ENCODE measurements at places on chromosomes 7 and 10.
A peak's percentile ranks its signal among the peaks of the same experiment; 100 is the strongest.

DNA sequence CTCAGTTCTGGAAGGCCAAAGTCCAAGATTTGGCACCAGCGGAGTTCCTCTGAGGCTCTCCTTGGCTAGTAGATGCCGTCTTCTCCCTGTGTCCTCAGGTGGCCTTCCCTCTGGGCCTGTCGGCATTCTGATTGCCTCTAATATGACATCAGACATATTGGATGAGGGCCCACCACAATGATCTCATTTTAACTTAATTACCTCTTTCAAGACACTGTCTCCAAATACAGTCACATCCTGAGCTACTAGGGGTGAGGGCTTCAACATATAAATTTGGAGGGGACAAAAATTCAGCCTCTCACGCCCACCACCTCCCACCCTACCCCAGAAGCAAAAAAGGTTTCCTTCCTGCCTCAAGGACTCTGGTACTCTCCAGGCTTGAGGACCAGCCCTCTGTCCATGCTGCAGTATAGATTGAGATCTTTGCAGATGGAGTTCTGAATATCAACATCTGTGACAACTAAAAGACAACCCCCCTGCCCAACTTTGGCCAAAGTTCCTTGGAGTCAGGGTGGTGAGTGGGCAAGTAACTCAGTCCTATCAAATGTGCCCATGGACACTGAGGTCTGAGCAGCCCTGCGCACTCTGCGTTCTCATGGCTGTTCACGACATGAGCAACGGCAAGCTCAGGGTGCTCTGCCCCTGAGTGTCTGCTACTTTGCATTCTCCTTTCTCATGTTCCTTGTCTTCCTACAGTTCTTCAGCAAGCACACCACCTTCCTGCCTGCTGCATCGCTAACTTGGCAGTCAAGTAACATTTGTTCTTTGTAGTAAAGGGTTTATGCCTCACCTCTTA, 11.5 kb downstream of the TMEM176B start:
- DNase-seq = no peak

- DNase-seq = no peak
Measured at GRCh38 chr10:21379143-21379542, 146.3 kb downstream of the SKIDA1 start.

- DNase-seq = no peak
Measured at GRCh38 chr10:109047856-109048255, 875.5 kb downstream of the XPNPEP1 start.

GRCh38 chr10:69340695-69341094, 62.4 kb downstream of the HK1 start:
- DNase-seq = no peak

DNA sequence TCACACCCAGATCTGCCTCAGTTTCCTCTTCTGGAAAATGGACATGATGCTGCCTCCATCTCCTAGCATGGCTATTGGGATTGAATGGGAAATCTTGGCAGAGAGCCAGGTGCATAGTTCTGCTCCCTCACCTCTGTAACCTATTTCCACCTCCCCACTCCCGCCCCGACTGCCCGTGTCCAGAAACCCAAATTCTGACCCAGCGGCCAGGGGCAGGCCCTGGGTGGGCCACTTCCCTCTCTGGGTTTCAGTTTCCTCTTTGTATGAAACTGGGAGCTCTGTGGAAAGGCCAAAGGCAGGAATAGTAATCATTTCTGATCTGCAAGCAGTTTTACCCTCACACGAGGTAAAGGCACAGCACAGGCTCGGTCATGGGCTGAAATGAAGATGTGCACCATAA, 74.1 kb upstream of the DUSP5 start:
- DNase-seq = no peak

GRCh38 chr7:132836746-132837145, 245.1 kb downstream of the CHCHD3 start:
- peak; percentile 70 for DNase-seq

DNA sequence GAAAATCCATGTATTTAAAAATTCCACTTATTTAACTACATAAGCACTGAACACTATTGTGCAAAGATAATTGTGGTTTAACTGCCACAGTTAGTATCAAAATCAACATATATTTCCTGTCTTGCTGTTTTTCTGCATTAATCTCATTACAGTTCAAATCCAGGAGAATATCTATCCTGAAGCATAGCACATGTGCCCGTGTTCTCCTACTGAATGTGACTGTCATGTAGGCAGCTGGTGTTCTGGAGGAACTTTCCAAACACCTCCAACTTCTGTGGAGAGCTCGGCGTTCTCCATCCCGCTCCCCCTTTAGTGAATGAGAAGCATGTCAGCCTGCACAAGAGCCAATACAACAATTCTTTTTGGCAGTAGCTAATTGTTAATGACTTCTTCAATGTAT, 76.4 kb upstream of the IKZF1 start:
- no peak for DNase-seq

GRCh38 chr7:16916105-16916639, 34.4 kb upstream of the AGR3 start:
- DNase-seq = peak; percentile 84

- no peak for DNase-seq
Measured at GRCh38 chr7:104900525-104901239, 113.3 kb upstream of the KMT2E start.

GRCh38 chr7:142440906-142441411, 183.1 kb upstream of the PRSS58 start:
- no peak for DNase-seq

GRCh38 chr7:32167256-32167655, 97.0 kb upstream of the PDE1C start:
- no peak for DNase-seq

- no peak for DNase-seq
Measured at GRCh38 chr10:70502406-70502805, 23.8 kb downstream of the PALD1 start.

DNA sequence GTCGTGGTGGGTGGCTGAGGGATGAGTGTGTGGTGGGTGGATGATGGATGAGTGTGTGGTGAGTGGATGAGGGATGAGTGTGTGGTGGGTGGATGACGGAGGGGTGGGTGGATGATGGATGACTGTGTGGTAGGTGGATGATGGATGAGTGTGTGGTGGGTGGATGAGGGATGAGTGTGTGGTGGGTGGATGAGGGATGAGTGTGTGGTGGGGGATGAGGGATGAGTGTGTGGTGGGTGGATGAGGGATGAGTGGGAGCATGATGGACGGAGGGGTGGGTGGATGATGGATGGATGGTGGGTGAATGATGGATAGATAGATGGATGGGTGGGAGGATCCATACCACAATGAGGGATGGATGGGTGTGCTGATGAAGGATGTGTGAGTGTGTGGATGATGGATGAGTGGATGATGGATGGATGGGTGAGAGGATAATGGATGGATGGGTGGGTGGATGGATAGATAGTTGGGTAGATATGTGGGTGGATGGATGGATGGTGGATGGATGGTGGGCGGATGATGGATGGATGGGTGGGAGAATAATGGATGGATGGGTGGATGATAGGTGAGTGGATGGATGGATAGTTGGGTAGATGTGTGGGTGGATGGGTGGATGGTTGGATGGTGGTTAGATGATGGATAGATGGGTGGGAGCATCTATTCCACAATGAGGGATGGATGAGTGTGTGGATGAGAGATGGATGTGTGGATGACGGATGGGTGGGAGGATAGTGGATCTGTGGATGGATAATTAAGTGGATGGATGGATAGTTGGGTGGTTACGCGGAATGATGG, 266.8 kb downstream of the CELF2 start:
- no peak for DNase-seq

DNA sequence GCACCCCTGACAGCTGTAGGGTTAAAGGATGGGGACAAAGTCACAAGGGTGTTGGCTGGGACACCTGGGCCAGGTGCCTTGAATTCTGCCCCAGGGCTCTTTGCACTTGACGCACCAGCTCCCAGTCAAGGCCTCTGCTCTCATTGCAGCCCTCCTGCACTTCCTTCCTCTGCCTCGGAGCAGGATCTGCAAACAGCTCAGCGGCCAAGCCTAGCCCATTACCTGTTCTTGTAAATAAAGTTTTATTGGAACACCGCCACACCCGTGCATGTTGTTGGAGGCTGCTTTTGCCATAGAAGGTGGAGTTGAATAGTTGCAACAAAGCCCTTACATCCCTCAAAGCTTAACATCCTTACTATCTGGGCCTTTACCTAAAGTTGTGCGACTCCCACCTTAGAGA, 483.8 kb upstream of the FOXK1 start:
- no peak for DNase-seq

- DNase-seq = peak; percentile 88
Measured at GRCh38 chr7:16028103-16028502, 341.6 kb upstream of the MEOX2 start.

- no peak for DNase-seq
Measured at GRCh38 chr7:117951285-117951684, 78.0 kb upstream of the CTTNBP2 start.

DNA sequence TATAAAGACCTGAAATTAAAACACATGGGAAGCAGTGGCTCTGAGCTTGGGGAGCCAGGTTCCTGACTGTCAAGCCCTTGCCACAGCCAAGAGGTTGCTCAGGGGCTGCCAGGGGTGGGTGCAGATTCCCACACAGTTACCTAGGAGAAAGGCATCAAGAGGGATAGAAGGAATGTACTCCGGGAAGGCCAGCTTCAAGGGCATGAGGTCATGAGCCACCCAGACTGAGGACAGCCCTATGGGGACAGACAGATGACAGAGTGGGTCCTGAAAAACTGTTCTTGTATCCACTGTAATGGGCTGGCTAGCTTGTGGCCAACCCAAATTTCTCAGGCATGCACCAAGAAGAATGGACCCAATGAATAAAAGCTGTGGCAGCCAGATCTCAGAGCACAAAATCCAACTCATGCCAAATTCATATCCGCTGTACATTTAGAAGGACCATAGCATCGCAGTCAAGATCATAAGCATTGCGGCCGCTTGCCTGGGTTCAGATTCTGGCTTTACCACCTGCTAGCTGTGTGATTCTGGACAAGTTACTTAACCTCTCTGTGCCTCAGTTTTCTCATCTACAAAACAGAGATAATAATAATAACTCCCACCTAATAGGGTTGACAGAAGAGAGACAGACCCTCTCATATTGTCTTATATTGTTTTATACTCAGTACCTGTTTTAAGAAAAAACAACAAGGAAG, 44.9 kb upstream of the KCNMA1 start:
- DNase-seq = no peak

GRCh38 chr7:27516421-27516820, 146.3 kb downstream of the HIBADH start:
- no peak for DNase-seq

GRCh38 chr10:34407324-34407805, 407.7 kb downstream of the PARD3 start:
- DNase-seq = no peak

GRCh38 chr7:132750530-132751217, 174.4 kb upstream of the PLXNA4 start:
- no peak for DNase-seq

DNA sequence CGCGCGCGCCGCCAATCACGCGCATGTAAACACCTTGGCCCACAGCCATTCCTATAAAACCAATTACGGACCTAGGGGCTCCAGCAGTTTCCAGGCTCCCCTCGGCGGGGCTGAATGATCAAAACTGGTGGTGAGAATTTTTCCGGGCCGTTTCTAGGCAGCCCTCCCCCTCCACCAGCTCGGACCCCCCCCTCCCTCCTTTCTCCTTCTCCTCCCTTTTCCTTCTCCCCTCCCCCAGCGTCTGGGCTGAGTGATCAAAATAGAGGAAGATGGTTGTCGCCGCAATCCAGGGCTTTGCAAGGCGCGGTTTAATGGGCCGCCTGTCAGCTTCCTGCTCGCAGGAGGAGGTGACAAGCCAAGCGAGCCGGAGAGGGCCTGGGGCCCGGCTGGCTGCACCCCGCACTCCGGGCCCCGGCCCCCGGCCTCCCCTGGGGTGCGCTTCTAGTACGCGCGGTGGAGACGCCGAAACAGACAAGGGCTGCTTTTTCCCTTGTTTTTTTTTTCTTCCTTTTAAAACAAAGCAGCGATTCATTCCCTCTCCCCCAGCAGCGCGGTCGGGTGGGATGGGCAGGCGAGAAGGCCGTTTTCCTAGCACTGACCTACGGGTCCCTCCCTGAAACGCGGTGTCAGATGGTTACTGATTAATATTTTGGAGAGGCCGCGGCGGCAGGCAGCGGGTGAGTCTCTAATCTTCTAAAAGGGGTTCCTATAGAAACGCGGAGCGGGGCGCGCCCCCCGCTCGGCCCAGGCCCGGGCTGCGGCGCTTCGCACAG, 528 bp upstream of the TNRC18 start:
- peak; percentile 97 for DNase-seq
